ENCODE measurements at places on chromosomes 4 and X.

- peak; percentile 3 for DNase-seq
These were observed at the start of gene GABRE for GRCh38 chrX:151974336-151975227. GABRE (minus strand) TSS chrX:151974676; CDS start chrX:151974625, 51 bp downstream.

- DNase-seq: peak; percentile 65
These were observed 58.9 kb upstream of the SPP1 start for GRCh38 chr4:87916626-87917025.

GRCh38 chrX:66015152-66015831 is 24.6 kb downstream of the VSIG4 start:
- DNase-seq: peak; percentile 91

GRCh38 chrX:20472148-20472547 is 205.4 kb upstream of the RPS6KA3 start:
- no peak for DNase-seq

All from suppressor macrophage (primary cell).